Stimulated activated CD4-positive, alpha-beta T cell treated with anti-CD3 and anti-CD28 coated beads, TNF-alpha, amount 100 ng/mL, for 24 hours (primary cell): ENCODE measurements at places on chromosomes 5 and 9.

DNA sequence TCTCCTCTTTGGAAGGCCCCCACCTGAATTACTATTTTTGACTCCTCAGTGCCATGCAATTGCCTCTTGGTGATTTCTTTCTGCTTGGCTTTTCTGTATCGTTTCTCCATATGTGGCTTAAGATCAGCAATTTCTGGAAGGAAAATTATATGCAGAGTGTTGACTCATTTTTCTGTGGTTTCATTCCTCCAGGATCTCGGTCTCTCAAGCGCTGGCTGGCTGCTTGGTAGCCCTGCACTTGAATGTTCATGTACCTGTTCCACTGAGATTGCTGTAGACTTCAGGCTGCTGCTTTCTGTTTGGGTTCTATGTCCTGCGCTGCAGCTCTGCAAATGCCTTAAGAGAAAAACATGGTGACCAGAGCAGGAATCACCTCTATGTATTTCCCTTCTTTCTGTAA lies 77.6 kb downstream of the INIP start:
- DNase-seq: no peak

- DNase-seq: no peak
Observed at GRCh38 chr5:31536873-31537272, 4.8 kb downstream of the C5orf22 start.

DNA sequence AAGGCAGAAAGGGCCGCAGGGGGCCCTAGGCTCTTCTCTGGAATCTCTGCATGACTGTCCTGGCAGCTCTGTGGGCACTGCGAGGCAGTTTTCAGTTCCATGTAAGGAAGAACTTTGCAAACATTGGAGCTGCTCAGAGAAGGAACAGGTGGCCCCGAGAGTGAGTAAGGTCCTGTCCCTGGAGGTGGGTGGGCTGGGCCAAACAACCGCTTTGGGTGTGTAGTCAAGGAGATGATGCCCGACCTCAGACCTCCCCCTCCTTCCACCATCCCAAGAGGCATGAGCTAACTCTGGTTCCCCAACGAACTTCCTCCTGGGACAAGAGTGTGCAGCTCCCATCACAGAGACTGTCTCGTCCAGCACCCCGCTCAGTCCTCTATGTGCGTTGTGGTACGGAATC lies 20.5 kb downstream of the CSF1R start:
- DNase-seq: no peak

GRCh38 chr5:122076669-122077365 lies 1.2 kb downstream of the LOX start:
- no peak for DNase-seq

- DNase-seq: no peak
Observed at GRCh38 chr9:21443849-21444625, 3.8 kb downstream of the IFNA1 start.

DNA sequence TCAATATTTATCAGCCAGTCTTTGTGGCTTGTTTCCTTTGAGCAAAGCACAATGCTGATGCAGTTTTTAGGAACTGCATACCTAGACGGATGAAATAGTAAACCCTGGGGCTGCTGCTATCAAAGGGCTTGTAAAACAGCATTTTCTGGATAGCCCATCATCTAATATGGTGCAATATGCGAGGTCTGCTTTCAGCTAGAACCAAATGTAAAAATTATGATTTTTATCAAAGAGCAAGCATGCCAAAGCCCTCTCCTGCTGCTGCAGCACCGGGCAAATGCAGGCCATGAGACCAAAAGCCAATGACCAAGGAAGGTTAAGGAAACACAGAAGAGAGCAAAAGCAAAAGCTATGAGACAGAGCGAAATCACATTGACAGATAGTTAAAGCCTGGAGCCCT lies 1000.4 kb downstream of the MAT2B start:
- DNase-seq: no peak

DNA sequence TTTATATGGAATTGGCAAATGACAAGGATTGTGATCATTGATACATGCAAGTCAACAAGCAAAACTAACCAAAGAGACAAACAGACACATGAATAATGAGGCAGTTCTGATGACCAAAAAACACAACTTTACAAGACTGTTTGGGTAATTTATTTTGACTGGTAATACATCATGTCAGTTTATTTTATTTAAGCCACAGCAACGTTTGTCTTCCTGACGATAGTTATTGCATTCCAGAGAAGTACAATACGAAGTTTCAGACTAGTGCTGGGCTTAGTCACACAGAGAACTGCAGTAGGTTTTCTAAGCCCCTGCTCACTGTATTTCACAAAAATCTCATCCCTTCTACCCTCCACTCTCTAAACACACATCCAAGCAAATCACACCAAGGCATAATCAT lies 514.2 kb downstream of the RAB3C start:
- no peak for DNase-seq

DNA sequence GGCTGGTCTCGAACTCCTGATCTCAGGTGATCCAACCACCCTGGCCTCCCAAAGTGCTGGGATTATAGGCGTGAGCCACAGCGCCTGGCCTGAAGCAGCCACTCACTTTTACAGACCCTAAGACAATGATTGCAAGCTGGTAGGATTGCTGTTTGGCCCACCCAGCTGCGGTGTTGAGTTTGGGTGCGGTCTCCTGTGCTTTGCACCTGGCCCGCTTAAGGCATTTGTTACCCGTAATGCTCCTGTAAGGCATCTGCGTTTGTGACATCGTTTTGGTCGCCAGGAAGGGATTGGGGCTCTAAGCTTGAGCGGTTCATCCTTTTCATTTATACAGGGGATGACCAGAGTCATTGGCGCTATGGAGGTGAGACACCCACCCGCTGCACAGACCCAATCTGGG lies 1.5 kb downstream of the CA9 start:
- DNase-seq: no peak

- no peak for DNase-seq
Observed at GRCh38 chr9:133584167-133584558, 25.0 kb downstream of the FAM163B start.

GRCh38 chr5:167658889-167659288 lies 632.6 kb upstream of the WWC1 start:
- no peak for DNase-seq

GRCh38 chr5:31197183-31197582 lies 3.7 kb downstream of the CDH6 start:
- DNase-seq: no peak

DNA sequence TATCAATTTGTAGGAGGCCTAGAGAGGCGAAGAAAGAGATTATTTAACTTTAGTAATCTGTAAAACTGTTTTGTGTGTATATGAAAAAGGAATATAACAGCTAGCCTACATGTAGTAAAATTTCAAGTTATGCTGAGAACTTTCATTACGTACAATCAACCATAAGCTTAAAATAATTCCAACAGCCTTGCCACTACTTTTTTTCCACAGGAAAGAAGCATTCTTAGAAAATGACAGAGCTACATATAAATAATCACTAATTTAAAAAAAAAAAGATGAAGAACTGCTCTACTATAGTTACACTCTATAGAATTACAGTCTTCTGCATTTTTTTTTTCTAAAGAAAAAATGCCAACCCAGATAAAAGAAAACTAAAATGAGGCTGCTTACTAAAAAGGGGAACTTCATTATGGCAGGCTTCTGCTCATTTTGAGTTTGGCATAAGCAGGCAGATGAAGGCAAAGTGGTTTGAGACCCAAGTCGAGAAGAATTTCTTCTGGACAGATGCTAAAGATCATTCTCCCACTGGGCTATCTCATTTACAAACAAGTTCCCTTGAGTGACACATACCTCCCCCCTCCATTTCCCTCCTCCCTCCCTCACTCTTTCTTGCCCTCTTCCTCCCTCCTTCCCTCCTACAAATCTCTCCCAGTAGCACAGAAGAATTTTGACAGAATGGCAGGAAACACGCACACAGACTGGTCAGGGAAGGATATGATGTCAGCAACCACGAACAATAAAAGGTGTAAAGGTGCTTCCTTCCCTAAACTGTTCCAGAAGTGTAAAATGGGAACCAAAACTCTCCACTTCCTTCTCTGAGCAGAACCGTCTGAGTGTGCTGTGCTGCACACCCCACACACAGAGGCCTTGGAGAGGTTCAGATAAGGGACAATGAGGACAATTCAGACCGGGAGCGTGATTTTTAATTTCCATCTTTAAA lies 56.1 kb downstream of the MEF2C start:
- no peak for DNase-seq

GRCh38 chr5:54743997-54744788 lies 226.6 kb downstream of the SNX18 start:
- peak; percentile 5 for DNase-seq

GRCh38 chr5:37757980-37758582 lies 81.8 kb downstream of the GDNF start:
- no peak for DNase-seq

DNA sequence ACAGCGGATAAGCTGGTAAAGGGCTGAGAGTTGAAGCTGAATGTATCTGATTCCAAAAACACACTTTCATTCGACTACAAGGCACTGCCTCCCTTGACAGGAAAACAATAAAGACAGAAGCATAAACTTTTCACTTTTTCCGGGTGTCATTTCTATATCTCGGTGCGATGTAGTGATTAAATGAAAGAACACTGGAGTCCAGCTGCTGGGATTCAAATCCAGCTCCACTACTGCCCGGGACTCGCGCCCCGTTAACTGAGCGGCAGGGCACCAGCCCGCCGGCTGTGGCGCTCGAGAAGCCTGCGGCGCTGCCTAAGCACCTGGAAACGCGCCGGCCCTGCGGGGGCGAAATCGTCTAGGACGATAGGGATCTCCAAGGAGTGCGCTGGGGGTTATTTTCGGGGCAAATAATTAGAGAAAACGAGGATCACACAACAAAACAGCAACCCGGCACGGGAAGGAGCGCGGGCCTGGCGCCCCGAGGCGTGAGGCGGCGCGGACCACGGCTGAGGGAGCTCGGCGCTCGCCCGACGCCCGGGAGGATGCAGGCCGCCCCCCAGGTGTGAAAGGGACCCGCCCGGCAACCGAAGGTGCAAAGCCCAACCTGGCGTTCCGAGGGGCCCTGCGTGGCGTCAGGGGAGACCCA lies 837 bp downstream of the UIMC1 start:
- DNase-seq: peak; percentile 40

DNA sequence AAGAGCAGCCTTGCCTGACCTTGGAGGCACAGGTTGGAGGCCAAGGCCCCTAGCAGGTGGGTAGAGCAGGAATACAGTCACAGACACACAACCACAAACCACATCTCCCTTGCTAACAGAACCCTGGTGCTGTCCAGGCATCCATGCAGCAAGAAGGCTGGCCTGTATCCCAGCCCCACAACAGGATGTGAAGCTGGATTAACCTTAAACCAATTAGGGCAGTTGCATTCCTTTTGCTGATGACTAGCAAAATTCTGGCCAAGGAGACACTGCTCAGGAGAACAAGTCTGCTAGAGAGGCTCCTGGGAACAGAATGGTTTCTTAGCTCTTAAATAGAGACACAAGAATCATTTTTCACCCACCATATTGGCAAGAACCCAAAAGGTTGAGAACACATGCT lies 97.8 kb downstream of the C5orf15 start:
- no peak for DNase-seq

- DNase-seq: no peak
Observed at GRCh38 chr9:94042516-94043360, 41.5 kb upstream of the PTPDC1 start.

DNA sequence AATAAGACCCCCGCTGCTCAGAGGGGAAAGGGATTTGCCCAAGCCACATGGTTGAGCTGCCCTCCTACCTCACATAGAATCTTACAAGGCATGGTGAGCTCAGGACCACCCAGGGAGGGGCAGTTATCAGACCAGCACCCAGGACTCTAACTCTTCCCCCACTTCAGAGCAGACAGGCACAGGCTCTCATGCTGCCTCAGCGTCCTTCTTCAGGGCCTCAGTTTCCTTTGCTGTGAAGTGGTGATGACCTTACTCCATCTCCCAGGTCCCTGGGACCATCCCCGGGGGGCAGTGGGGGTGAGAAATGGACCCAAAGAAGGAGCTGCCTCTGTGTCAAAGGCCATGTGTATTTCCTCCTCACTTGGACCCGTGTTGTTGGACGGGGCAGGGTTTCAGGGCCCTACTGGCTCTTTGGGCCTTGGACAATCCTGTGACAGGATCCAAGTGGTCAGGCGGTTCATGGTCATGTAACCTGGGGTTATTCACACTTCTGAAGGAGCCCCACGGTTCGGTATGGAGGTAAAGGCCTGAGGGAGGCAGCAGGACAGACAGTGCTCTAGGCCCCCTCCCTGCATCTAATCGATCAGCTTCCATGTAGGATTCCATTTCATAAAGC lies 31.7 kb upstream of the CSF1R start:
- DNase-seq: no peak

DNA sequence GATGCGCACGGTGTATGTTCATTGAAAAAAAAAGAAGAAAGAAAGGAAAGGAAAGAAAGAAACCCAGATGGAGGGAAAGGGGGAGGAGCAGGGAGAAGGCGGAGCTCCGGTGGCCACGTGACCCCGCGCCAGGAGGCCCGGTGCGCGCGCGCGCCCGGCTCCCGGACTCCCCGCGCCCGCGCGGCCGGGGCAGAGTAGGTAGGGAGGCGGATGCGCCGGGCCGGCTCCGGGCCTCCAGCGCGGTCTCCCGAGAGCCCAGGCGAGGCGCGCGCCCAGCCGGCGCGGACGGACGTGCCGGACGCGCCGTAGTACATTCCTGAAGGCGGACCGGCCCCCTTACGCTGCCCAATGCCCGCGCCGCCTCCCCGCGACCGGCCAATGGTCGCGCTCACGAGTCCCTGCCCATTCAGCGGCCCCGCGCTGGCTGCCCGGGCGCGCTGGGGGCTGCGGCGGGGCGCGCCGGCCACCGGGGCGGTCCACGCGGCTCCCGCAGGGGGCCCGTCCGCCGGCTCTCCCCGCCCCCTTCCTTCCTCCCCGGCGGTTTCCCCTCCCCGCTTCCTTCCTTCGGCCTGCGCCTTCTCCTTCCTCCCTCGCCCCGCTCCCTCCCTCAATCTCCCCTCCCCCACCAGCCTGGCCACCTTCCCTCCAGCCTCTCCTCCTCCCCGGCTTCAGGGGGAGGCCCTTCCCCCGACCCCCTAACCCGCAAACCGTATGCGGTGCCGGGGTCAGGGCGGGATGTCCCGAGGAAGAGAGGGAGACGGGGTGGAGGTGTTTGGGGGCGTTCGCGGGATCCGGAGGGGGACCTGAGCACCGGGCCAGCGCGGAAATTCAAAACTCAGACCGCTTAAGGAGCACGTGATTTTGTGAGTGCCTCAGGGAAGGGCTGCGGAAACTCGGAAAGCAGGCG lies 5.8 kb downstream of the PTCH1 start:
- DNase-seq: peak; percentile 85

GRCh38 chr5:167565189-167565954 lies 726.1 kb upstream of the WWC1 start:
- no peak for DNase-seq

GRCh38 chr5:32713361-32713769 lies 2.2 kb downstream of the NPR3 start:
- no peak for DNase-seq

DNA sequence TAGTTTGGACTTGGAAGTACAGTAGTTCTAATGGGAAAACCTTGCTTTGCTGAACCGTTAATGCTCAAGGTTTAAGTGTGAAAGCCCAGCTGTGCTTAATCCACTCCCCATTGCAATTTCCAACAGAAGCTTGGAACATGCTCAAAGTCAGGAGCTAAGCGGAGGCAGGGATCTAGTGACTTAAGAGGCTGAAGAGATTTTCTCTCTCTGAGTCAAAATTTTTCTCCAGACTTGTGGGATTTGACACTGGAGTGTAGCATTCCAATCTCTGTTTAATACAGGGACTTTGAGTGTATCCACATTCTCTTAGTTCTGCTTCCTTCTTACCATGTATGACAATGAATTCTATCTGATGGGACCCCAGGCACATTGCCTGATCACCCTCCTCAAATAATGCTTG lies 471.8 kb downstream of the KIF4B start:
- no peak for DNase-seq

- no peak for DNase-seq
Observed at GRCh38 chr5:439181-439580, 3.8 kb upstream of the EXOC3 start.

- DNase-seq: no peak
Observed at GRCh38 chr5:33305572-33305971, 135.2 kb upstream of the TARS1 start.
